ENCODE measurements at places on chromosomes 13 and 19.

DNA sequence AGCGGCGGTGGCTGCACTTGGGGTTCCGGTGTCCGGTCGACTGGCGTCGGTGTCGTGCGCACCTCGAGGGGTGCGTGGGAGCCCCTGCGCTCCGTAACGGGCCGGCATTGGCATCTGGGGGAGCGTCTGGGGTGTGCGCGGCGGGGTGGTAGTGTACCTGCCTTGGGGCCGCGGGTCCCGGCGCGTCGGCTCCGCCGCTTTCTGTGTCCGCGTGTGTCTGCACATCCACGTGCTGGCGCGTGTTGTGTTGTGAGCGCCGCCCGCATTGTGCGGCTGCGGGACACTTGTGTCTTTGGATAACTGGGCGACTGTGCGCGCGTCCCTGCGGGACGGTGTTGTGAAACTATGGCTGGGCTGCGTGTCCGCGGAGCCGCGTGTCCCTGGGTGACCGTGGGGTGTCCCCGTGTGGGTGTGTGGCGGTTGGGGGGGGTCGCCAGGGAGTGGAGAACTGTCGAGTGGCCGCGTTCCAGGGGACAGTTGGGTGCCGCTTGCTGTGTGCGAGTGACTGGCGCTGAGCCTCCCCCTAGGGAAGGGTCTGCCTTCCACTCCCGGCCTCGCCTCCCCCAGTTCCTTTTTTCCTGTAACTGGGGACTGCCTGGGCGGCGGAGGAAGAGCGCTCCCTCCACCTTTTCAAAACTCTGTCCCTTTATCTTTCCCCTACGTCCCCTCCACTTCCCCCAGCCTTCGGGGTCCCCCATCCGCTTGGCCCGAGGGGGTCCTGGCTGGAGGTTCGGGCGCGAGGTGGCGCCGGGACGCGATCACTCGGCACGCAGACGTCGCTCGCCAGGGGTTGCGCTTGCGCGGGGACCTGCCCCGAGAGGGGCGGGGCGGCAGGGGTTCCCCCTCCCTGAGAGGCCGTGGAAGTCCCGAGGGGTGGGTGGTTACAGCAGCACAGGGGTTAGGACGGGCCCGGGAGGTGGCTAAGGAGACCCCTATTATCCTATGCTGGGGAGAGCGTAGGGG lies 5.7 kb upstream of the NFIC start:
- H3K4me3 ChIP-seq: peak overlapping the region; percentile 92
- H3K27me3 ChIP-seq: no peaks in the 10 kb centered on the region
- H3K36me3 ChIP-seq: no peaks in the 10 kb centered on the region
- H3K27ac ChIP-seq: peak overlapping the region; percentile 68
- H3K4me1 ChIP-seq: peaks cover 33% of the 10 kb centered on the region
- DNase-seq: peak; percentile 75

DNA sequence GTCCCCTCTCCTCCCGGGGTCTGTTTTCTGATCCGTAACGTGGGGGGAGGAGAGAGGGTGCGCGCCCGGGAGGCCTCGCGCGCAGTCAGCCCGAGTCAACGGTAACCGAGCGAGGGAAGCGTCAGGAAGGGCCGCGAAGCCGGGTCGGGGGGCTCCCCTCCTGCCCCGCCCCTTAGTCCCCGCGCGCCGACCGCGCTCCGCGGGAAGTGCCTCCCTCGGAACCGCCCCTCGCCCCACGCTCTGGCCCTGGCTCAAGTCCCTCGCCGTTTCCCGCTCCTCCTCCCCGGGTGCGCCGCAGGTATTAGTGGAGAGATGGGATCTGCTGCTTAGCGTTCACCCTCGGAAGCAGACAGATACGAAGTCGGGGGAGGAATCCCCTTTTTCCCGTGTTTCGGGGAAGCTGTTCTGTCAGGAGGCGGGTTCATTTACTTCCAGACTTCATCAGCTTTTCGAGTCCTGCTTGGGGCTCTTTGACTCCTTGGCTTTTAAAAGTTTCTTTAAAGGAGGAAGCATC lies 770 bp downstream of the HNRNPM start:
- peak overlapping the region; percentile 95 for H3K4me3 ChIP-seq
- DNase-seq: peak; percentile 39
- peaks cover 22% of the 10 kb centered on the region for H3K36me3 ChIP-seq
- peak overlapping the region; percentile 99 for H3K27ac ChIP-seq
- H3K4me1 ChIP-seq: peaks cover 23% of the 10 kb centered on the region

GRCh38 chr13:27372896-27373295 lies 51.5 kb upstream of the GTF3A start:
- peaks cover 44% of the 10 kb centered on the region for H3K27me3 ChIP-seq
- DNase-seq: no peak
- H3K36me3 ChIP-seq: no peaks in the 10 kb centered on the region
- no peak overlapping the region for H3K4me3 ChIP-seq
- H3K4me1 ChIP-seq: no peaks in the 10 kb centered on the region

GRCh38 chr19:40862785-40863184 lies 12.5 kb upstream of the CYP2A6 start:
- peaks cover under 1% of the 10 kb centered on the region for H3K27me3 ChIP-seq
- H3K27ac ChIP-seq: no peak overlapping the region
- no peak overlapping the region for H3K4me3 ChIP-seq
- no peak for DNase-seq
- H3K4me1 ChIP-seq: no peaks in the 10 kb centered on the region
- H3K36me3 ChIP-seq: no peaks in the 10 kb centered on the region

DNA sequence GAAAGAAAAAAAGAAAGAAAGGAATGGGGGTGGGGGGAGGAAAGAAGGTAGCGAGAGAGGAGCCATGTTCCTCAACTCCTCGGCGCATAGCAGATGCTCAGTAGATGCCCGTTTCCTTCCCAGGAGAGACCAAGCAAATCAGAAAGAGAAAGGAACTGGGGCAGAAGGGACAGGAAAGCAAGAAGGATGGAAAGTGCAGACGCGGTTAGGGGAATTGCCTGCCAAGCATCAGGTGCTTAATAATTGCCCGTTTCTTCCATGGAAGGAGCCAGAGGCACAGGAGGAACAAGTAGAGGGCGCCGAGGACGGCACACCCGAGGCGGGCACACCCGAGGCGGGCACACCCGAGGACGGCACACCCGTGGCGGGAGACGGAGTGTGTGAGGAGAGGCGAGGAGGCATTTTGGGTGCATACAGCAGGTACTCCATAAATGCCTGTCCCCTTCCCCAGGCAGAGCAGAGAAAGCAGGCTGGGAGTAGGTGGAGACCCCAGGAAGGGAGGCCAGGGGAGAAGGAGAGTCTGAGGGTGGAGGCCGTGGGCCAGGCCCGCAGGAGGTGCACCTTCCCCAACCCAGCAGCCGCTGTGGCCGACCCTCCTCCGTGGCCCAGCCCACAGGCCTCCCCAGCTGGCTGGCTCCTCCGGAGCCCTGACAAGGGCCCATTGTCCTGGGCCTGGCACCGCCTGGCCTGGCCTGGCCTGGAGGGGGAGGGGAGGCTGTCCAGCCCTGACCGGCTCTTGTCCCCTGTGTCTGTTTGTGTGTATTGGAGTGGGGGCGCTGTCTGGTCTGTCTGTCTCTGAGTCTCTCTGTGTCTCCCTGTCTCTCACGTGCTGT lies 14.6 kb downstream of the JOSD2 start:
- no peaks in the 10 kb centered on the region for H3K36me3 ChIP-seq
- H3K27me3 ChIP-seq: peaks cover 64% of the 10 kb centered on the region
- no peak overlapping the region for H3K27ac ChIP-seq
- H3K4me3 ChIP-seq: no peak overlapping the region
- no peak for DNase-seq
- H3K4me1 ChIP-seq: no peaks in the 10 kb centered on the region

DNA sequence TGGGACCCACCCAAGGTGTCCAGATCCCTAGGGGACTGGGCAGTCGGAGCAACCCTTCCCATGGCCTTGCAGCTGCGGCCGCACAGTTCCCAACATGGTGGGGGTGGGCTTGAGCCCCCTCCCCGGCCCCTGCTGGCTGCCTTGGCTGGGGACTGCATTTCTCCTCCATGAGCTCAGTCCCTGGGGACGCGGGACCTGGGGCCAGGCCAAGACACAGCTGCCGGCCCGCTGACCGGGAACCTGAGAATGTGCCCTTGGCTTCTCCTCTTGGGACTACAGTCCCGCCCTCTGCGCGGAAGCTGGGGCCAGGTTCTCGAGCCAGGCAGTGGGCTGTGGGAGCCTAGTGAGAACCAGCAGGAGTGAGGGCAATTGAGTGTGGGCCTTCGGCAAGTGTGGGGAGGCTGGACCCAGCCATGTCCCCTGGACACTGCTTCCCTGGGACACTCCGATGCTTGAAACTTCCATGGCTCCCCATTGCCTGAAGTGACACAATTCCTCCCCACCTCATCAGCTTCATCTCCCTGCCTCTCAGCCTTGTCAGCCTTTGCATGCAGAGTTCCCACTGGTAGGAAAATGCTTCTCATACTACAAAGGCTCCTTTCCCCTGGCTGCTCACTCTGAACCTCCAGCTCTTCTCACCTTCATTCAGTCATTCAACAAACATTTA lies 13.1 kb upstream of the NOTCH3 start:
- no peak overlapping the region for H3K27ac ChIP-seq
- H3K4me3 ChIP-seq: no peak overlapping the region
- H3K4me1 ChIP-seq: no peaks in the 10 kb centered on the region
- no peak for DNase-seq

- H3K36me3 ChIP-seq: peaks cover 13% of the 10 kb centered on the region
- H3K27me3 ChIP-seq: no peaks in the 10 kb centered on the region
- H3K4me3 ChIP-seq: peak within 1 kb of the TSS; percentile 49
- H3K4me1 ChIP-seq: peaks cover 44% of the 10 kb centered on the region
- H3K27ac ChIP-seq: peak within 1 kb of the TSS; percentile 47
These were observed at the start of gene CPT1C for GRCh38 chr19:49690656-49691242. CPT1C (plus strand) TSS chr19:49691116; CDS start chr19:49692253, 1,137 bp downstream.

DNA sequence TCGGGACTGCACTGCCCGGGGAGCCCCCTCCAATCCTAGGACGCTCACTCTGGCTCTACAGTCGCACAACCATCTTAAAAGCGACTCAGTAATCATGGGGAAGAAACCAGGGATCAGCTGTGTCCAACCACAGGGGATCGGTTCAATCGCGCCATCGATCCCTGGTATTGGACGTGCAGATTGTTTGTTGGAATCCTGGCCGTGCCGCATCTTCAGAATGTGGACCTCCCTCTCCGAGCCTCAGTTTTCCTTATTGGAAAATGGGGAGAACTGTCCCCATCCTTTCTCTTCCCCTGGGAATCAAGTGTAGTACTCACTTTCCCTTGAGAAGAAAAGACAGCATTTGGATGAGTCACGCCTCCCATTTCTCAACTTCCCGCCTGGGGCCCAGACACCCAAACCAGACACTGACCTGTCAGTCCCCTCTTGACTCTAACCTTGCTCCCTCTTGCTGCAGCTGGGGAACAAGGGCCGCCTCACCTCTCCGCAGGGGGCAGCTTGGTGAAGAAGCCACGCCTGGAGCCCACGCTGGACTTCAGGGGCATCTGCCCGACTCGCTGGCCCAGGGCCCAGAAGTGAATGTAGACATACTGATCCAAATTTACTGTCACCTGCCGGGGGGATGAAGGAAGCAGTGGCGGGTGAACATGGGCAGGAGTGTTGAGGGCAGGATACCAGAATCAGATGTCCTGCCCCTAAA lies 17.6 kb downstream of the EMP3 start:
- no peaks in the 10 kb centered on the region for H3K4me1 ChIP-seq
- H3K27me3 ChIP-seq: no peaks in the 10 kb centered on the region
- H3K36me3 ChIP-seq: no peaks in the 10 kb centered on the region
- H3K27ac ChIP-seq: no peak overlapping the region
- H3K4me3 ChIP-seq: no peak overlapping the region

DNA sequence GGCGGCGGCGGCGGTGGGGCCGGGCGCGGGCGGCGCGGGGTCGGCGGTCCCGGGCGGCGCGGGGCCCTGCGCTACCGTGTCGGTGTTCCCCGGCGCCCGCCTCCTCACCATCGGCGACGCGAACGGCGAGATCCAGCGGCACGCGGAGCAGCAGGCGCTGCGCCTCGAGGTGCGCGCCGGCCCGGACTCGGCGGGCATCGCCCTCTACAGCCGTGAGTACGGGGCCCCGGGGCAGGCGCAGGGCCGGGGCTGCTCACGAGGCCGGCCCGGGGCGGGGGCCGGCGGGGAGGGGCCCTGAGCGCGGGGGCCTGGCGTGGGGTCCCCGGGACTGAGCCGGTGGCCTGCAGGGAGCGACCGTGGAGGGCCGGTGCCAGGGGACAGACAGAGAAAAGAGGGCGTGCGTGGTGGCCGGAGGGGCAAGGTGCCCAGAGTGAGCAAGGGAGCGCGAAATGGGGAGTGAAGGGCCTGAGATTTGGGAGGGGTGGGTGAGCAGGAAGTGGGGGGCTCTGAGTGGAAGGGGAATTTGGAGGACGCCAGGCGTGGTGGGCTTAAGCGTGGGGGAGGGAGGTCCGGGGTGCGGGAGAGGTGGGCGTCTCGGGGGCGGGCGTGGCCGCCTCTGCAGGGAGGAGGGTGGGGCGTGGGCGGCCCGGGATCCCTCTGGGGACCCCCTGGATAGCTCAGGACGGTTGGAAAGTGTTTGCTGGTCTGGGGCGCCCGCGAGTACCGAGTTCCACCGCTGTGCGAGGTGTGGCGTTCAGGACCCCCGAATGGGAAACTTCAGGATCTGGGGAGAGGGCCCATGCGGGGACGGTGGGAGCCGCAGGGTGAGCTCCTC lies 575 bp downstream of the CARM1 start:
- H3K4me3 ChIP-seq: peak overlapping the region; percentile 98
- H3K36me3 ChIP-seq: no peaks in the 10 kb centered on the region
- H3K27me3 ChIP-seq: no peaks in the 10 kb centered on the region
- H3K4me1 ChIP-seq: peaks cover 11% of the 10 kb centered on the region
- H3K27ac ChIP-seq: peak overlapping the region; percentile 98
- peak; percentile 65 for DNase-seq

- H3K4me3 ChIP-seq: no peak overlapping the region
- peaks cover 37% of the 10 kb centered on the region for H3K4me1 ChIP-seq
- no peak overlapping the region for H3K27ac ChIP-seq
- no peak for DNase-seq
- no peaks in the 10 kb centered on the region for H3K27me3 ChIP-seq
These were observed 96.2 kb downstream of the ZIC5 start for GRCh38 chr13:99875391-99875790.

GRCh38 chr13:98476106-98476505 lies 100.8 kb downstream of the STK24 start:
- H3K36me3 ChIP-seq: no peaks in the 10 kb centered on the region
- peaks cover 12% of the 10 kb centered on the region for H3K4me1 ChIP-seq
- H3K27me3 ChIP-seq: no peaks in the 10 kb centered on the region
- no peak overlapping the region for H3K4me3 ChIP-seq
- DNase-seq: peak; percentile 33

DNA sequence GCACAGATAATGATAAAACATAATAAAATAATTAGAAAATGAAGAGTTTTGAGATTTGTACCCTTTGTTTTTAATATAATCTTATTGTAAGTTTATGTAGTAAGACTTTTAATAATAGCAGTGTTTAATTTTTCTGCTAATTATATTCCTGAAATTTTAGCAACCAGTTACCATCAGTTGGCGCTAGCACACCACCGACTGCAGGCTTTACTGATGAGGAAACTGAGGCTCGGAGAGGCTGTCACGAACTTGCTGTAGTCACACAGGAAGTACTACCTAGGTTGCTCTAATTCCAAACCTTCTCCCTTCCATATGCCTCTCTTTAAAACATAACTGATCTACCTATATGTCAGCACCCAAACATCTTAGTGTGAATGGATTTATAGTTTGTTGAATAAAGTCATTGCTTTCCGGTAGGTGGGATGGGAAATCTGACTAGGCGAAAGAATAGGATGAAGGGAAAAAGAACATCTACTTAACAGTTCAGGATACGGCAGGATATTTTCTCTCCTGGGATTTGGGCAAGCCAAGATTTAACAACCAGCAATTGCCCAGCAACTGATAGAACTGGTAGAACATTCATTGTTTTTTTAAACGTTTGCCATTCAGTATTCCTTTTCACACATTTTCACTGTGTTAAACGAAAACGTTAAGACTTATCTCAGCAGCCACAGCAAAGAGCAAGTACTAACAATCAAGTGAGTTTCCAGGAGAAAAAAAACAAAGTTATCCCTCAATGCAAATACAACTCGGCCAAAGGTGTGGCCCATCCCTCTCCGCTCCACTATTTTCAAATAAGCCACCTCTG lies 822 bp upstream of the RFXAP start:
- H3K4me3 ChIP-seq: peak overlapping the region; percentile 79
- no peaks in the 10 kb centered on the region for H3K27me3 ChIP-seq
- H3K4me1 ChIP-seq: peaks cover 25% of the 10 kb centered on the region
- peaks cover 4% of the 10 kb centered on the region for H3K36me3 ChIP-seq

All from A673 (cell line).